ENCODE measurements at places on chromosomes 7 and 10.

GRCh38 chr10:132979491-132980425, 37.4 kb upstream of the CFAP46 start:
- ATAC-seq = no peak

- ATAC-seq = peak; percentile 74
Measured at GRCh38 chr10:118692872-118693271, 61.9 kb downstream of the CACUL1 start.

- no peak for ATAC-seq
Measured at GRCh38 chr7:67377939-67378862, 381.6 kb downstream of the TYW1 start.

DNA sequence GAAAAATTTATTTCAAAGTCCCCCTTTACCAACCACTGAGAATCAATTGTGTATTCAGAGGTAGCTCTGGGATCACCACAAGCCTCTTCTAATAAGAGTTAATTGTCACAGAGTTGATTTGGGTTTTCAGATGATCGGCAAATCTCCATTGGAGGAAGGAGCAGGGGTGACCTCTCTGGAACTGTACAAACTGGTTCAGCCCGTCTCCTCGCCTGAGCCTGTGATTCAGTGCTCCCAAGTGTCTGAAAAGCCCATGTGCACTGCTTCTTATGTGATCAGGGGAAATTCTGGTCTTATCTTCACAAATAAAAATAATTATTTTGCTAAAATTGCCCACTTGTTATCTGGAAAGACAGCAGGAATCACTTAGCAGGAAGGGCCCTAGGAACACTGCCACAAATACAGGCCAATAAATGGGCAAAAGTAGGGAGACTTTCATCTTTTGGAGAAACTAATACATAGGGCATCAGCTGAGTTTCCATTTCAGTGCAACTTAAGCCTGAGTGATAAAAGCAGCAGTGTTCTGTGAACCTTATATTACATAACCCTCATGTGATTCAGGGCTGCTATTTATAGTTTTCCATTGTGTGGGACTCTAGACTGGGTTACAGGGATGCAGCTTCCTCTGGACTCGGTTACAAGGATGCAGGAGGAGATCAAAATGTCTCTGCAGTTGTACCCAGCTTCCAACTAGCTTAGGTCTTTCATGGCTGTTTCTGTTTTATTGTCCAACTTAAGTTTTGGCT, 32.3 kb downstream of the CDK1 start:
- peak; percentile 82 for ATAC-seq

GRCh38 chr10:19638182-19638895, 177.9 kb upstream of the PLXDC2 start:
- peak; percentile 88 for ATAC-seq

DNA sequence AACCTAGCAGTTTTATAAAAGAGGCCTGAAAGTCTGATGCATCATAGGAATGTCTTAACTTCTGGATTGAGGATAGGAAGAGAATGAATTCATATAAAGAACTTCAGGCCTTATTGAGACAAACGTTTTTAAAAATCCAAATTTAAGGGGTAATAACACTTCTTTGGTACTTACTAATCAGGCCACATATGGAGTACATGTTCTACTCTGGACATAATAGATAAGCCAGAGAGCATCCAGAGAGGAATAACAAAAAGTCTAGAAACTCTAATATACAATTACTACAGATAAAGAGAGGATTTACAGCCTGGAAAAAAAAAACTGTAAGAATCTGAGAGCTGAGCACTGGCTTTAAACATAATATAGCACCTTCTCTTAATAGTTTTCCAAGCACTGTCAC, 2.9 kb downstream of the MTPAP start:
- ATAC-seq = no peak

GRCh38 chr10:75024971-75025523, 86.4 kb upstream of the SAMD8 start:
- ATAC-seq = no peak

DNA sequence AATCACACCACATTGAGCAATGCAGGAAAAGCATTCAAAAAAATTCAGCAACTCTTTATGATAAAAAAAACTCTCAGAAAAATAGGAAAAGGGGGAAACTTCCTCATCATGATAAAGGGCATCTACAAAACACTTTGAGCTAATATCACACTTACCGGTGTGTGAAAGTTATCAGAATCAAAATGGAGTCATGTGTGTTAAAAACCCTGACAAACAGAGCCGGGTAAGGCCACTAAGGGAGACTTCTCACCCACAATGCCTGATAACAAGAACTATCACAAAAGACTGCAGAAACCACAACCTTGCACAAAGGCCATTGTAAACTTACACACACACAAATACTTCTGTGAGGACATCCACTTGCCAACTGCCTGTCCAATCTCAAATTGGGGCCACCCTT, 34.8 kb upstream of the SMARCD3 start:
- no peak for ATAC-seq

DNA sequence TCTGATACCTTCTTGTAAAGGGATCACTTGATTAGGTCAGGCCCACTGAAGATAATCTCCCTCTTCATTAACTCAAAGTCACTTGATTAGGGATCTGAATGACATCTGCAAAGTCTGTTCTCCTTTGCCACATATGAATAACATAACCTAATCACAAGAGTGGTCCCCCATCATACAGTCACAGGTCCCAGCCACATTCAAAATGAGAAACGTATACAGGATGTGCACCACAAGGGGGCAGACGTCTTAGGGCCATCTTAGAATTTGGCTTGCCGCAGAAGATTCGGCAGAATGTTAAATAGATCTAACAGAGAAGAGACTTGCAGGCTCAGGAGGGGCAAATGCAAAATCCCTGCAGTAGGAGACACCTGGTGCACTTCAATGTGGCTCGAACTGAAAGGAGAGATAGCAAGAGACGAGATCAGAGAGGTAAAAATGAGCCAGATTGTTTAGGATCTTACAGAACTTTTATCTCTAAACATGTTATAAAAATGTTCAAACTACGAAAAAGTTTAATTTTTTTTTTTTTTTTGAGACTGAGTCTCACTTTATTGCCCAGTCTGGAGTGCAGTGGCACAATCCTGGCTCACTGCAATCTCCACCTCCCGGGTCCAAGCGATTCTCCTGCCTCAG, 10.4 kb upstream of the SMC3 start:
- ATAC-seq = no peak

DNA sequence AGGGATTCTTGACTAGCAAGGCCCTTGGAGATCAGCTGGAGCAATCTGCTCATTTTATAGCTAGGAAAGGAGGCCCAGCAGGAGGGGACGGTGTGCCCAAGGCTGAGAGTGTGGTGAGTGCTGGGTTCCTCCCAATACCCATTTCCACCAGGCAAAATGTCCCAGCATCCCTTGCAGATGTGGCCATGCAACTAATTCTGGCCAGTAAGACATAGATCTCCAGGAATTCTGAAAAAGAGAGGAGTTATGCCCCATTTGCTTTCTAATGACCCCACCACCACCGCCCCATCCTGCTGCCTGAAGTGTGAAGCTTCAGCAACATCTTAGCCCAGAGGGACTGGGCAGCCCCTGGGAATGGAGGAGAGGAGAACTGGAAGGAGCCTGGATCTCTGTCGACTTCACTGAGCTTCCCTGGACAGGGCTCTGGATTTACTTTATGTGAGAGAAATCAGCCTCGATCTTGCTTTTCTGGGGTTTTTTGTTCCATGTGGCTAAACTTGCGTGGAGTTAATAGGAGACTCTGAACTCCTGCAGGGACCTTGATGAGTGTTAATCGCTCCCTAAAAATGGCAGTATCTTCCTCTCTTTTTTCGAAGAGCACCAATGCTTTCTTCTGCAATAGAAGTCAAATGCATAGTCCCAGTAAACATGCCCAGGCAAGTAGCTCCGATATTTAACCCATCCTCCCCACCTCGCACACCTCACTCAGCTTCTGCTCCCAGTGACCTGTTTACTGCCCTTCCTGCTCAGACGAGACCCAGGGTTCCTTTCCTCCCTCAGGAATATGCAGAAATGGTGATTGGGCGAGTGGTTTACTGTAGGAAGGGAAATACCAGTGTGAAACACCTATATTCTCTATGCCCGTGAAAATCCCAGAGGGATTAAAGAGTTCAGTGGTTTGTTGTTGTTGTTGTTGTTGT, 127.5 kb upstream of the GPR26 start:
- ATAC-seq = no peak

- no peak for ATAC-seq
Measured at GRCh38 chr7:131336956-131337355, 9.3 kb downstream of the MKLN1 start.

- ATAC-seq = no peak
Measured at GRCh38 chr10:33395201-33395600, 60.7 kb upstream of the NRP1 start.

GRCh38 chr10:124344266-124344590, 74.5 kb downstream of the OAT start:
- ATAC-seq = no peak

DNA sequence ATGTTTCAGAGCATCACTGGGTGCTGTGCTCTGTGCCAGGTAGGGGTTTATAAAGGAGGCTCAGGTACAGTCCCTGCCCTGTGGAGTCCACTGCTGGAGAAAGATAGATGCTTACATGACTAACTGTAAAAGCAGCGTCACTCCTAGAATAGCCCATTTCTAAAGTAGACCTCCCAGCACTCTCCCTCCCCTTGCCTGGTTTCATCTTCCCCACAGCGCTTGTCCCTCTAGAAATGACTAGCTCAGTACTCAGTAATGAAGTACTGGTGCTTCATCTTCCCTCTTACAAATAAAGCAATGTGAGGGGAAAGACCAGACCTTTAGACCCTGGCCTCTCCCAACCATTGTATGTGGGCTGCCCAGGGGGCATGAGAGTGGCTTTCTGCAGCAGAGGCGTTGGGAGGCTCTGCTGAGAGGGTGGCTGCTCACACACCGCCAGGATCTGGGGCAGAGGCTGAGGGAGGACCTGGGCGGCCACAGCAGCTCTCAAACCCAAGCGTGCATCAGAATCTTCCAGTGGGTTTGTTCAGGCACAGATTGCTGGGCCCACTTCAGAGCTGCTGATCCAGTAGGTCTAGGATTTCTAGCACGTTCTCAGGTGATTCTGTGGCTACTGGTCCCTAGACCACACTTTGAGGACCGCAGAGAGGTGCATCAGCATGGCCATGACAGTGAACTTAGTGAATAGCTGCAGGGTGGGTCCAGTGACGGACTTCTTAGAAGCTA, 110.3 kb upstream of the ANLN start:
- no peak for ATAC-seq

- ATAC-seq = no peak
Measured at GRCh38 chr10:106919871-106920282, 244.6 kb downstream of the SORCS1 start.

GRCh38 chr7:42831718-42832522, 80.0 kb downstream of the C7orf25 start:
- ATAC-seq = peak; percentile 54

DNA sequence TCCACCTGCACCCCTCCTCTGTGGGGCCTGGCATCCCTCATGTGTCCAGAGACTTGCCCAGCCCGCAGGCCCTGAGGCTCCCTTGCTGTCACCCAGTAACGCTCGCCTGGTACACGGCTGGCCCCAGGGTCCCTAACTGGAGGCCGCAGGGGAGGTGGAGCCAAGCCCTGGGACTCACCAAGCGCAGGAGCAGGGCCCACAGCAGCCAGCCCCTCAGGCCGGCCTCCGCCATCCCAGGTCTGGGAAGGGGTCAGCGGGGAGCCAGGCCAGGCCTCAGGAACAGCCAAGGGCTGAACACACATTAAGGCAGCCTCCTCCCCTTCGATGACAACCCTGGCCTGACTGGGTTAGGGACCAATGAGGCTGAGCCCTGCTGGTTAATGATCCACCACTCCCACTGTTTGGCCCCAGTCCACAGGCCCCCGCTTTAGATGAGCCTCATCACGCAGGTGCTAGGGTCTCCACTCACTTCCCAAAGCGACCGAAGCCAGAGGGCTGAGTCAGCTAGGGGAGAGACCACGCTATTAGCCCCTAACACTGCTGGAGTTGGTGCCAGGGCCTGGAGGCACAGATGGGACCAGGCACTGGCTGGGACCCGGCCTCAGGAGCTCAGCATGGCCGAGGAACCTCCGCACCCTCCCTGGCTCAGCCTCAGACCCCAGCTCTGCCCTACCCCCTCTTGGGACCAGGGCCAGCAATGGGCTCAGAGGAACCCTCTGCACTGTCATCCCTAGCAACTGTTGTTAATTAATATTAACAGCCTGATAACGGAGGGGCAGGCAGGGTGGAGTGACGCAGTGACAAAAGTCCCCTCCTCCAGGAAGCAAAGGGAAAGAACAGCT, at the start of gene NPC1L1:
NPC1L1 (minus strand) TSS at position 303 of the 842 bp plus-strand sequence; CDS start at position 232, 71 bp downstream.
- no peak for ATAC-seq

GRCh38 chr7:11430841-11431240, 401.2 kb downstream of the THSD7A start:
- ATAC-seq = no peak

DNA sequence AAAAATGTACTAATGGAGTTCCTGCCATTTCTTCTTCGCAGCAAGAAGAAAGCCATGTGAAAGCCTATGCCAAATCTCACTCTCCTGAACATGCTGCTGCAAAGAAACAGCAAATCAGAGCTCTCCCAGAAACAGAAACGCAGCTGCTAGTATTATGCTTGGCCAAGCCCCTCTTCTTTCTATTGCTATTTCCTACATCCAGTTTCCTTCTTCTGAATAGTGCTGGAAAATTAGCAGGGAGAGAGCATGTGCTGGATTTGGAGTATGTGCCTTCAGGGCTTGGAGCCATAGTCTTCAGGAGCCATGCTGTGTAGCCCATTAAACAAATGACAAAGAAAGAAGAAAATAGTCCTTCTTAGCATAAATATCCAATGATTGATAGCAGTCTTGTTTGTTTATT, 852.0 kb upstream of the PHF14 start:
- no peak for ATAC-seq

DNA sequence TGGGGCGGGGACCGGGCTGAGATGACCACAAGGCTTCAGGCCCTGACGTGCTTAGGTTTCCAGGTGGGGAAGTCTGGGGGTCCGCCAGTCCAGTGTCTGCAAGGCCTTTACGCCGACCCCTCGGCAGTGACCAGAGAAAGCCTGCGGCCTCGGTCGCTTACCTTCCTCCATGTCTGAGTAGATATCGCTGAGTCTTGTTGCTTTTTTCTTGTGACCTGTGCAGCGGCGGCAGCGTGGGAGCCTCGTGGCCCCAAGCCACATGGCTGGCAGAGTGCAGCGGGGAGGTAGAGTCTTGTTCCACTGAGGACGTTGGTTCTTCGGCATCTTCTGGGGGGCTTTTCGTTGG, 329 bp downstream of the NOLC1 start:
- ATAC-seq = peak; percentile 17

GRCh38 chr10:78739444-78740053, 329.2 kb upstream of the ZMIZ1 start:
- ATAC-seq = no peak

GRCh38 chr10:79270466-79271246, 76.6 kb upstream of the PPIF start:
- ATAC-seq = no peak

GRCh38 chr7:1137517-1138167, 22.4 kb downstream of the ZFAND2A start:
- peak; percentile 89 for ATAC-seq

DNA sequence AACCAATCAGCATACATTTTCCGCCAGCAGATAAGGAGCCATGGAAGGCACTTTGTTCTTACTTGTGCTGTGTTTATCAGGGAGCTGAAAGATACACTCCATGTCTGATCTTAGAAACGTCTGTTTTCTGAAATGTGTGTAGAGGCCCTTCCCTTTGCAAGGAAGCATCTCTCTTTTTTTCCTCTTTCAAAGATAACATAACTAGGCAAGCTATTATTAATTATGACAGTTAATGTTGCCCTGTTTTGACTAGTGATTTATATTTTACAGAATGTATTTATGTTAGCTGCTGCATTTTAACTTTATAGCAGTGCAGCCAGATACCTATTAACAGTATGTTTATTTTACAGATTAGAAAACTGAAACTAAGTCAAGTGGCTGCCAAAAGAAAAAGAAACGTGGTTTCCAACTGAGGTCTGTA, 683.2 kb upstream of the IGFBP3 start:
- ATAC-seq = peak; percentile 14

Measured in gastroesophageal sphincter (tissue), 4 donors.